ENCODE measurements at places on chromosomes 1 and 21. TPM values are rescaled to one million over a fixed set of nuclear protein-coding genes. Genes with fewer than 3 reads are reported as not detected.

DNA sequence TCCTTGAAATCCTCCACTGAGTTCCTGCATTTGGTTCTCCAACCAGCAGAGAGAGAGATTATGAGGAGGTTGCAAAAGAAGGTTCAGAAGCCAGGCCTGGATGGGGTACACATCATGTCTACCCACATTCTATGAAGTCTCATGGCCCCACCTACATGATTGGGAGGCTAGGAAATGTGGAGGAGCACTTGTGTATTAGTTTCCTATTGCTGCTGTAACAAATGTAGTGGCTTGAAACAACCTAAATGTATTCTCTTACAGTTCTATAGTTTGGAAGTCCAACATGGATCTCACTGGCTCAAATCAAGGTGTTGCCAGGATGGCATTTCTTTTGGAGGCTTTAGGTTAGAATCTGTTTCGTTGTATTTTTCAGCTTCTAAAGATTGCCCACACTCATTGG is 134.2 kb upstream of the ZNF648 start:
- H3K27me3 ChIP-seq: no peaks in the 10 kb centered on the region
- no peak overlapping the region for H3K4me3 ChIP-seq
- peaks cover 8% of the 10 kb centered on the region for H3K4me1 ChIP-seq
- no peak for DNase-seq
- no peaks in the 10 kb centered on the region for H3K36me3 ChIP-seq
- H3K27ac ChIP-seq: no peak overlapping the region

DNA sequence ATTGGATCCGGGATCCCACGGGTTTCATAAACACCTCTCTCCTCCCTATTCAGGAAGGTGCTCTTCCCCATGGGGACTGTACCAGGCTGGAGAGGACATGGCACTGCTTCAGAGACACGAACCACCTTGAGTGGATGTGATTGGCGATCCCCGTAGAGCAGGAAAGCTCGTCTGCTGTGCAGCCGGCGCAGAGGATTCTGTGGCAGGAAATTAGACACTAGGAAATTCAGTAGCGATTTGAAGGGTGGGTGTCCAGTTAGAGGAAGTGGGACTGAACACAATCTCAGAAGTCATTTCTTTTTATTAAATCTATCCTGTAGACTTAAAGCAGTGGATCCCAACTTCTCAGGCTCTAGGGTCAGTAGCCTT is 767 bp downstream of the PDIK1L start:
- H3K4me1 ChIP-seq: peaks cover 32% of the 10 kb centered on the region
- peak overlapping the region; percentile 97 for H3K27ac ChIP-seq
- no peak for DNase-seq

Gene CNKSR1
- polyA plus RNA-seq: 0.80 TPM

Gene KCNQ4
- 1.8 TPM for polyA plus RNA-seq

All from heart left ventricle (tissue), 16 donors.